ENCODE measurements at places on chromosomes 7 and 10. TPM values are rescaled to one million over a fixed set of nuclear protein-coding genes. Genes with fewer than 3 reads are reported as not detected.

Gene TYW1B
- polyA plus RNA-seq: 8.6 TPM

Gene DNMBP
- polyA plus RNA-seq: 39.0 TPM

Gene EBF3
- 2.7 TPM for polyA plus RNA-seq

Gene NUB1
- polyA plus RNA-seq: 100.0 TPM

Gene SDK1
- polyA plus RNA-seq: 7.1 TPM
